ENCODE measurements at places on chromosomes 5 and 9.

DNA sequence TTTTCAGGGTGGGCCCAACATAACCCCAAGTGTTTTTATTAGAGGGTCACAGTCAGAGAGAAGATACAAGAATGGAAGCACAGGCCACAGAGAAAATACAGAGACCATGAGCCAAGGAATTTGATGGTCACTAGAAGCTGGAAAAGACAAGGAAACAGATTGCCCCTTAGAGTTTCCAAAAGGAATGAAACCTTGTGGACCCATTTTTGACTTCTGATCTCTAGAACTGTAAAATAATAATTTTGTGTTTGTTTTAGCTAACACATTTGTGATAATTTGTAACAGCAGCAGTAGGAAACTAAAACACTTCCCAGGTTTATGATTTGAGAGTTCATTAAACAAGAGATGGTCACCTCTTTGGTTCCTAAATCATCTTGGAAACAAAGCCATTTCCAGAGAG, 21.8 kb downstream of the CDKN2A start:
- no peak for DNase-seq

- DNase-seq: no peak
Measured at GRCh38 chr5:122366501-122366900, 54.5 kb downstream of the SNCAIP start.

DNA sequence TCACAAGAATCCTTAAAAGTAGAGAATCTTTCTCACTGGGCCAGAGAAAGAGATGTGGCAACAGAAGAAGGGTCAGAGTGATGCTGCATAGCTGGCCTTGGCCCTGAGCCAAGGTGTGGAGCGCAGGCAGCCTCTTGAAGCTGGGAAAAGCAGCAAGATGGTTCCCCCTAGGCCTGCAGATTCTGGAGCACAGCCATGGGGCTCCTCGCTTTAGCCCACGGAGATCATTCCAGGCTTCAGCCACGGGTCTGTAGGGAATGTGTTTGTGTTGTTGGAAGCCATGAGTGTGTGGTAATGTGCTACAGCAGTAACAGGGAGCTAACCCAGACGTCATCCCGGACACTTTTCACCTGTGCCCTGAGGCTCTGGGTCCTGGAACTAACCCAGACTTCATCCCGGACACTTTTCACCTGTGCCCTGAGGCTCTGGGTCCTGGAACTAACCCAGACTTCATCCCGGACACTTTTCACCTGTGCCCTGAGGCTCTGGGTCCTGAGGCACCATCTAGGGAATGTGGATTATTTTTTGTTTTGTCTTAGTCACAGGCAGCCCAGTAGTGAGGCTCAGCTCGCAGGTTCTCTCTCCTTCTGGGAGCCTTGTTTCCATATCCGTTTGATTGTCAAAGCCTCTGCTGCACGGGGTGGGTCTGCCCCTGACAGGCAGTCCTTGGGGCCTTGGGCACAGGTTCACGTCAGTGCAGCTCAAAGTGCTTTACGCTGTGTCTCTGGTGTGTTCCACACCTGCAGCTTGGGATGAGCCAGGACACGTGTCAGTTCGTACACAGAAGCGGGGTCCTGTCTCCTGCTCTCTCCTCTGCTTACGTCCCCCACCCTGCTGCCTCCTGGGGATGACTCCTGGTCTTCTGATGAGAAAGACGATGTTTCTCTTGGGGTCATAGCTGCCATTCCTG, 56.3 kb upstream of the EXOC3 start:
- no peak for DNase-seq

- no peak for DNase-seq
Measured at GRCh38 chr9:82491604-82492003, 503.0 kb downstream of the SPATA31D1 start.

GRCh38 chr9:124855566-124855943, 2.3 kb downstream of the WDR38 start:
- DNase-seq: no peak

GRCh38 chr5:164184158-164184557, 678.7 kb downstream of the MAT2B start:
- DNase-seq: no peak

DNA sequence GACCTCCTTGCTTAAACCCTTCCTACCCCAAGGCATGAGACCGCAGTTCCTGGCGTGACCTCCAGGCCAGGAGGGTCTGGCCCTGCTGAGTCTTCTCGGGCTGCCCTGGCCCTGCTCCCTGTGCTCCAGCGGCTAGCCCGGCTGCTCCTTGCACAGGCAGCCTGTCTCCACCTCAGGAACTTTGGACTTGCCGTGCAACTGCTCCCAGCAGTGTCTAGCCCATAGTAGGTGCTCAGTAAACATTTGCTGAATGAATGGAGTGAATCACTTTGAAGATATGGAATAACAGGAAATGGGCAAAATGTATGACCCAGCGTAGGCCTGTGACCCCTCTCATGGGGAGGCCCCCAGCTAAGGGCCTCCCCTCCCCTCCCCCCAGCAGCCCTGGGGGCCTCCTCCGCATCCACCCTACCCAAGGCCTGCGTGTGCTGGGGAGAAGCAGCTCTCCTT, 127.1 kb downstream of the ZNF354C start:
- DNase-seq: no peak

GRCh38 chr9:122383992-122384461, 13.2 kb downstream of the PTGS1 start:
- no peak for DNase-seq

- no peak for DNase-seq
Measured at GRCh38 chr5:33304601-33305000, 136.2 kb upstream of the TARS1 start.

DNA sequence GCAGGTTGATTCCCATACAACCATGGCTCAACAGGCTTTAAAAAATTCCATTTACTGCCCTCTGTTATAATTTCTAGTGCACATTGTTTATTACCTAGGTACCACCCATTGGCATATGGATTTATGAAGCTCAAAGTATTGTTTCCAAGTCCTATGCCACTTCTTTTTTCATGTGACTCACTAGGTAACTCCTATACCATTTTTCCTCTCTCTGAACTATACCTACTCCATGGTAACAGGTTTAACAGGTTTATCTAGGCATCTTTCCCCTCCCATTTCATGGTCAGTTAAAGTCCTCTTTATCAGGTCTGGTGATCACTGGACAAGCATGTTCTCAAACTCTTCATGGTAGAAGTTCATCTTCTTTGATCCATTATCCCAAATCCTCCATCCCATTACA, 49.6 kb upstream of the ABCA1 start:
- DNase-seq: no peak

- DNase-seq: no peak
Measured at GRCh38 chr9:114936581-114936980, 6.2 kb upstream of the TNFSF8 start.

DNA sequence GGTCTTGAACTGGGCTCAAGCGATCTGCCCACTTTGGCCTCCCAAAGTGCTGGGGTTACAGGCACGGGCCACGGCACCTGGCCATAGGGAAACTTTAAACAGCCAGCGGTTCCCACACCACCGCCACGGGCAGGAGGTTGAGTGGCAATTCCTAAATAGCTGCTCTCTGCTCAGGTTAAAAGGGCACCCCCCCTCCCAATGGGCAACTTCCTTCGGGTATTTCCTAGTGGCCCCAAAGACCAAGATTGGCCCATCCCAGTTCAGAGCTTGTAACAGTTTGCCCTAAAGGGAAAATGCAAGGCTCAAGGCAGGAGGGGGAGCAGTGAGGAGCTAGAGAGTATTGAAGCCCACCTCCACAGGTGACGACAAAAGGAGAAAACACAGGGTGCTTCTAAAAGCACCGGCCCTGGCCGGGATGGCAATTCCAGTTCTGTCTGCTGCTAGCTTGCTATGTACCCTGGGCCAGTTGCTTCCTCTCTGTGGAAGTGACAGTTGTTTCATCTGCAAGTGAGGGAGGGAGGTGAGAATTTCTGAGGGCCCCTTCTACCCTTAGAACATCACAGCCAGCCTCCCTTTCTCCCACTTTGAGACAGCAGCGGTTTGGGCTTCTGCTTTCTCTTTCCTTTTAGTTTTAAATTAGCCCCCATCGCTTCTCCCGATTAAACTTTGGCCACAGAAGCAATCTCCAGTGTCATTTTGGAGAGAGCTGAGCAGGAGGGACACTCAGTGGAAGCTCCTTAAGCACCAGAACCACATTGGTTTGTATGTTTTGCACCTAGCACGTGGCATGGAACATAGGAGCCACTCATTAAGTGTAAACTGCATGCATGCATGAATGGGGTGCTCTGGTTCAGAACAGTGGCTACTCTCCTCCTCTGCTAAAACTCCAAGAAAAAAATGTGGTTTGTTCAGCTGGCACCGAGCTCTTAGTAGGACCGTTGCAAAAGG, 17.3 kb upstream of the TNIP1 start:
- DNase-seq: no peak
